NCI-H1436 treated with DMSO at 0.1 percent for 48 hours (cell line): ENCODE measurements at places on chromosomes 7 and 10.

DNA sequence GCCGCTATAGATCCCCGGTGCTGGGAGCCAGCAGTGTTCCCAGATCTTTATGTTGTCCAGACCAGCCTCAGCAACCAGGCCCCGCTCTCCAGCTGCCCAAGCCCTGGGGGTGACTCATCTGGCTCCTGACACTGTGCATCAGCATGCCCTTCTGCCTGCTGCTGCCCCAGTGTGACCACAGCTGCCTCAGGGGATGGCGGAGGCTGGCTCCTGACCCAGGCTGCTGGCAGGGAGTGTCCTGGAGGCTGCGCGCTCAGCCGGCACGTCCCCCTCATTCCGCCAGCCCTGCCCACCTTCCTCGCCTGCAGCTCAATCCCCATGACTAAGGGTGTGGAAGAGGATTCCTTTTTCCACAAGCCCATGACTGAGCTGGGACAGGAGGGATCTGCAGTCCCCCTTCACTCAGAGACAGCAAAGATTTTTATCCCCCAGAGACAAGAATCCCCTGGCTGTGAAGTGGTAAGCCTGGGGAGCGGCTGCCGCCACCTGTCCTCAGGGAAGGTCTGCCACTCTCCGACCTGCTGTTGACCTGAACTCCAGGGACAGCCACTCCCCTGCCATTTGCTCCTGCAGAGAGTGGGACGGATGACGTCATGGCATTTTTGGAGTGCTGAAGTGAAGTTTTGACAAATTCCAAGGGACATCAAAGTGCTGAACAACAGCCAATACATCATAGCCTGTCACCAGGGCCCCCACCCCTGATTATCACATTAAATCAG, 182.8 kb upstream of the BMPER start:
- DNase-seq, result no peak

- DNase-seq, result peak; percentile 71
Measured at GRCh38 chr7:7769710-7770627, 51.6 kb upstream of the RPA3 start.

DNA sequence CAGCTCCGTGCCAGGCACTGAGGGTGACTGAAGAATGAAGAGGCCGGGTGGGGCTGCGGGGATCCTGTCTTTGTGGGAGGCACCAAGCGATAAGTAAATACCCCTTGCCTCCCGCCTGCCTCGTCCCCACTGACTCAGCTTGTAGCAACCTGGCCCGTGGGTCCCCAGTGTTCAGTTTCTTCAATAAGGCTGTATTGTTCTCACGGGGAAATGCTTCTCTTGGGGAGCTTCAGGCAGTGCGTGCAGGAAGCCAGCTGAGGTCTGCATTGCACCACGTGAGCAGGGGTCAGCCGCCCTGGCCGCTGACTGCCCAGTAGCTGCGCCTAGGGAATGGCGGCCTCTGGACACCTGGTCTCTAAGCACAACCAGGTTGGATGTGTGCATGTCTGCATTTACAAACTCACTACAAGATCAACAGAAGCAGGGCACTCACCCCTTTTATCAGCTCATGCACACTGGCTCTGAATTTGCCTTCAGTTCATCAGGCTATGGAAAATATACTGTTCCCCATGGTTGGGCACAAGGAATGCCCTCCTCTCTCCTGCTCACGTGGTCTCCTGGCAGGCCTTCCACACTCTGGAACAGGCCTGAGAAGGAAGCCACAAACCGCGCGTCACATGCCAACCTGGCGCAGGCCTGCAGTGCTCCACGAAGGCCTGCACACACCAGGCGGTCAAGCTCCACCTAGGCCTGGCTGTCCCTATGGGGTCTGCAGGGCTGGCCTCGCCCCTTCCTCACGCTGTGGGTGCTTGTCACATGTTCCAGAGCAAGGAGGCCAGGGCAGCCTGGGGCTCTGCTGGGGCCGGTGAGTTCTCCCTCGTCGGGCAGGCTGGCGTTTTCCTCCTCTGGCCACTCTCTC, 135.7 kb upstream of the RNF32 start:
- DNase-seq, result no peak

DNA sequence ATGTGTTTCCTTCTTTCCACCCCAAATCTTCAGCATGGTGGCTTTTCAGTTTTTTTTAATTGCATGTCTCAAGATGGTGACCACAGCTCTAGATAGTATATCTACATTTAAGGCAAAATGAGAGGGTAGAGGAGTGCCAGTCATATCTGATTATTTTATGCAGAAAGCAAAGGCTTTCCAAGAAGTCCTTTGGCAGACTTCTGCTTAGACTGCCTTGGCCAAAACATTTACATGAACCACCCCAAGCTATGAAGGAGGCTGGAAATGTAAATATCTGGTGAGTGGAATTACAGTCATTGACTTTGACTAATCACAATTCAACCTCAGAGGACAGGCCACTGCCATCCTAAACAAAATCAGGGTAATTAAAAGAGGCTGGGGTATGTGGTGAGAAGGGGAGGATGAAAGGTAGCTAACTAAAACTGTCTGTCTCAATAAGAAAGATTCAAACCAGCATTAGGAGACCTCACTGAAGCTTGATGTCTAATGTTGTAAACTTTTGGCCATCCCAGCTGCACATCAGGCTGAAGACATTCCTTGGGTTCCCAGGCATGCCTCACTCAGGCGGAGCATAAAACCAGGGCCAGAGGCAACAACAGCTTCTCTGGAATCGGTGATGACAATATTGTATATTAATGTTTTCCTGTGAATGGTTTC, 53.4 kb downstream of the PPP1R3C start:
- no peak for DNase-seq

GRCh38 chr10:3452173-3452626, 279.6 kb upstream of the PITRM1 start:
- DNase-seq, result no peak

DNA sequence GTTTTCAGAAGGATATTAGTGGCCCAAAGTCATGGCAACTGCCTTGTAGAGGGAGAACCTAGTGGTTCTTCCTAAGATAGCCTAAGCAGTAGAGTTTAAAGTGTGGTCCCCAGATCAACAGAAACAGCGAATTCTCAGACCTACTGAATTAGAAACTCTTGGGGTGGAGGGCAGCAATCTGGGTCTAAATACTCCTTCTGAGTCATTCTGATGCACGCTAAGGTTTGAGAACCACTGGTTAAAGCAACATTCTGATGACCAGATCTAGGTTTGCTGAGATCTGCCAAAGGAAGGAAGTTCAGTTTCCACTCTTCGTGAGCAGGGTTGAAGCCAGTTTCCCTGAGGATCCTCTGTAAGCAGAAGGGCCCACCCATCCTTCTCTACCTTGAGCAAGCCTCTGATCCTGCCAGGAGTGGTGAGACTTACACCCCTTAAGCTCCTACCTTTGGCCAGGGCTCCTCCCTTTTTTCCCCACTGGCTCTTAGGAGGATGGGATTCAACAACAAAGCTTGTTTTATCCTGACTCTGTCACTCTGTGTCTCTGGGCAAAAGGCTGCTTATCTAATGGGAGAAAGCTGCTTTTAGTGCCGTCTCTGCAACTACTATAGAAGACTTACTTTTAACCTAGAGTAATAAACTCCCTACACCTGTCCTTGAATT, 26.8 kb upstream of the TRUB1 start:
- no peak for DNase-seq

GRCh38 chr10:24981161-24981710, 28.8 kb upstream of the PRTFDC1 start:
- no peak for DNase-seq

DNA sequence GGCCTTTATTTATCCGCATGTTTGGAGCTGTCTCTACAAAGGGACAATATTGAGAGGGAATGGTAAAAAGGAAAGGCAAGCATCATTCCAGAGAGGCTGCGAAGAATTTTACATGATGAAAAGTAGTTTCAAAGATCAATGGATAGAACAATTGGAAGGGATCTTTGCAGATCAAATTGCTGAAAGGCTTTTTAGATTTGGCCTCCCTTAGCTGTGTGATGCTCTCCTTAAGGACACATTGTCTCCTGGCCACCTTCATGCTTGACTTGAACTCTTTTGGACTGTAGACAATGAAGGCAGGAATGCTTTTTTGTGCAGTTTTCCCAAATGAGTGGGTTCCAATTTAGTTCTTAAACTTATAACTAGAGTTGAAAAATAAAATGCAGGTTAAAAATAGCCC, 344.7 kb downstream of the ARL4A start:
- DNase-seq, result no peak

- DNase-seq, result no peak
Measured at GRCh38 chr10:88097536-88097935, 234.1 kb downstream of the PTEN start.

DNA sequence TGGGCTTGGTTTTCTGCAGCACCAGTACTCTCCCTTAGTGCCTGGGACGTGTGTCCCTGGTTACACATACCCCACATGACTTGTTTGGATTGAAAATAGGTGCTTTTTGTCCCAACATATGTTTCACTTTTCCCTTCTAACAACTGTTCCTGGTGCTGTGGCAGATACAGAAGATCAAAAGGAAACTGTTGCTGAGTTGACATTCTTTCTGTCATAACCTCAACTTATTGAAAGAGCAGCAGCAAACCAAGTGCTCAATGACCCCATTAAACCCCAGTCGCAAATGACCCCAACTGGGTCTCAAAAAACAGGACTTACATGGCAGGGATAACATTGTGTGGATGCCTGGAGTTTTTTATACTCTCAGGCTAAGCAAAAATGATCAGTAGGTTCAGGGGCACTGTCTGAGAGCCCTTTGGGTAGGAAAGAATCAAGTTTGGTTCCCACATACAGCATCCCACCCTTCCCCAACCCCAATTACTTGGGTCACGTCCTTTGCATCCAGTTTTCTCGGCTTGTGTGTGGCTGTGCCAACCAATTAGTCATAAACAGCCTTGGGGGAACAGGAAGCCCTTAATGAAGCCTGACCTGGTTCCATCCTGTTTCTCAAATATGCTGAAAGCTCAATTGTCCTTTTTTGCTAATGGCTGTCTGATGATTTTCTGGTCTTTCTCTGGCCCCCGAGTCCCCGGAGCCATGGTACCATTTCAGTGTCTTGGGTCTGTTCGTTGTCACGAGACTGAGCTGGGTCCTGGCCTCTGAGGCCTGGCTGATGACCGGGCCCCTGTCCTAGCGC, 4.9 kb downstream of the HKDC1 start:
- DNase-seq, result no peak
